ENCODE measurements at places on chromosomes 3 and 15. TPM values are rescaled to one million over a fixed set of nuclear protein-coding genes. Genes with fewer than 3 reads are reported as not detected.

DNA sequence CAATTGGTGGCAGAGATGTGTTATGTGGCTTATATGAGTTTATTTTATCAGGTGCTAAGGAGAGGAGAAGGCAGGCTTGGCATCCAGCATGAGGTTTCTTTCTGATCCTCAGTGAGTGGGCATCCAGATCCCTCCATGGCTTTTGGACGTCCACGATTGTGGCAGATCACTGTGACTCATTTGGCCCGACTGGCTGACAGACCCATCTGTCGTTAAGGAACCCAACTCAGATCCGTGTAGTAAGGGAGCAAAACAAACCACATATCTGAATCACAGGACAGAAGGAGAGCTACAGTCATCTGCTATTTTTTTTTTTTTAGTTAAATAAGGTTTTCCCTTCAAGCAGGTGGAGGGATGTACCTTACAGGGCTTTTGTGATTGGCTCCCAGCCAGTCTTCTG is 197.0 kb upstream of the KCNH8 start:
- no peak for DNase-seq

- no peak for DNase-seq
These were observed 17.6 kb downstream of the CD200R1L start for GRCh38 chr3:112829046-112829445.

DNA sequence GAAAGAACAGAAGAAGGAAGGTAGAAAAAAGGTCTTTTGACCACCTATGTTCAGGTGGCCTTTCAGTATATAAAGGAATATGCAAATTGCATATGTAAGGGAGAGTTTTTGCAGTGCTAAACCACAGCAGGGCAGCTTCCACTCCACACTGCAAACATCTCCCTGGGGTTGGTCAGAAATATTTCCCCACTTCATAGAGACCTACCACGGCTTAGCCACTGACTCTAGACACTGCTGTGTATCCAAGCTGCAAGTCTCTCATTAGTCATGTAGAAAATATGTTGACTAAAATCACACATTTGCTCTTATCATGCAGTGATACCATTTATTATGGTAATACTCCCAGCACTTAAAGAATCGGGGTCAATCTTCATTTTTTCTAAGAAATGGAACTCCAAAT is 214.9 kb upstream of the NR2F2 start:
- DNase-seq, result peak; percentile 67

DNA sequence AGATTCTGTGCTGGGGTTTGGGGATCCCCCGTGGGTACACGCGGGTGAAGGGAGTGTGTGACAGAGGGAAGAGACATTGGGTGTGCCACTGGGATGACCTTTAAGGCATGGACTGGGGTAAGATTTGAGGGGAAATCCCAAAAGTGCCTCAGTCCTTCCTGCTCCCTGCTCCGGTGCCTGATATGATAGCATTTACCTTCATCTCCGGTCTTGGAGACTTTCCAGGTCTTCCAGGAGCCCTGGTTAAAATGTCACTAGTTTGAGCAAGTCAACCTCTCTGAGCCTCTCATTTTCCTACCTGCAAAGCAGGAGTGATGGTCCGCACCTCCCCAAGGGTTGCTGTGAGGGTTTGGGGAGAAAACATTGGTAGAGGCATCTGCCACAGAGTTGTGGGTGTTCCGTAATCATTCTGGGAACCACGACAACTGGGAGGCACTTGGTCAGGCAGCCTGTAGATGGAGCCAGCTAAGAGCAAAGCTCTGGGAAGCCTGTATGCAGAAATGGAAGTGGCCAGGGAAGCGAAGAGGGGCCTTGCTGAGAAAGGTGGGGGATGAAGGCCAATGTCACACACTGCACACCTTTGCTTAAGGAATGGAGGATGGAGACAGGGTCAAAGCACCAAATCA is 33.9 kb upstream of the KIF23 start:
- peak; percentile 35 for DNase-seq

DNA sequence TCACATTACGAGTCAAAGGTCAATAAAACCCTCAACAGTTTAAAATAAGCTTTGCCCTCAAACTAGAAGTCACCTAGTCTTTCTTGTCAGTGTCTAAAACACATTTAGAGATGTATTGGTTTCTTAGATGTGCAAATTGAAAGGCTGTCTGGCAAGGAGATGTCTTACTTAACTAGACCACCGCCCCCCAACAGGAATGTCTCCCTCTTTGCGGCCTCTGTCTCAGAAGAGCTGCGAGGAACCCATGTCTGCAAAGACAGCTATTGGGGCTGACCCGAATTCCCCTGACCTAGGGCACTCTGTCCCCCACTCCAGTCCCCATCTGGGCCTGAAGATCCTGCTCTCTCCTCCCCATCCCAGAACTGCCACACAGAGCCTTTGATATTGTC is 46.3 kb downstream of the ZIC4 start:
- no peak for DNase-seq

DNA sequence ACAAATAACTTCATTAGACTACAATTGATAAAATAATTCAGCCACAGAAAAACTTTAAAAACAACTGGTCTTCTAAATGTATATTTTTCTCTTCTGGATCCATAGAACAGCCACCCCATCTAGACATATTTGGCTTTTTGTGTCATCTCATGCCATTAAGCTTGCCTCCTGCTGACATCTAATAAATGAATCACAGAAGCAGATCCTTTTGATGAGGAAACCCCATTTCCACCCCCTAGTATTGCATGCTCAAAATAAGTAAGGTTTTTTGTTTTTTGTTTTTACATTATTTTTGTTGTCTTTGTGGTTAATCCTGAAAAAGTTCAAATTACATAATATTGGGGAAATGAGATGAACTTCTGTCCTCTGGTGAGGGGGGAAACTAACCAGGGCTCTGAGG is 94.8 kb downstream of the DUT start:
- peak; percentile 21 for DNase-seq

DNA sequence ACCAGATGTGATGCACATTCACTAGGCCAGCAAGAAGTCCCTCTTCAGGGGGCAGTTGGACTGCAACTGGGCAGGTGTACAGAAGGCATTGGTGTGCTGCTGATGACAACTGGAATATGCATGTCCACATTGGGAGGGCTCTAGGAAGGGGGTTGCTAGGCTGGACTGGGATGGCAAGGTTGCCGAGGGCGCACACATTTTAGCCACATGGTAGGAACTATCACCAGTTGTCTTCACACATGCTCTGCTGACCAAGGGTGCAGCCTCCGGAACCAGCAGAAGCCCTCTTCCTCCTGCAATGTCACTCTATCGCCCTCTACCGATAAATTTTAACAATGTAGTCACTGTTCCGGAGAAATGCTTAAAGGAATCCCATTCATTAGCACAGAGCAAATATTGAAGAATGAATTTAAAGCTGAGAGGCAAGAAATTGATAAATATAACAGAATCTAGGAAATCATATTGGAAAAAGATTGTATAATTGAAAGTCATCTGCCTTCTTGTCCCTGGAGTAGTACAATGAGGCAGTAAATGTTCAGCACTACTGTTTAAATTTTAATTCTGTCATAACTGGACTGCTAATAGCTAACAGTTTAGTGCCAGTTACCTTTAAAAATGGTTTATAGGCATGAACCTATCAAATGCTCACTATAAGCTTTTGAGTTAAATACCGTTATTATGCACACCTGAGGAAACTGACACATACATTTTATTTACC is 22.6 kb upstream of the LYSMD4 start:
- peak; percentile 67 for DNase-seq

DNA sequence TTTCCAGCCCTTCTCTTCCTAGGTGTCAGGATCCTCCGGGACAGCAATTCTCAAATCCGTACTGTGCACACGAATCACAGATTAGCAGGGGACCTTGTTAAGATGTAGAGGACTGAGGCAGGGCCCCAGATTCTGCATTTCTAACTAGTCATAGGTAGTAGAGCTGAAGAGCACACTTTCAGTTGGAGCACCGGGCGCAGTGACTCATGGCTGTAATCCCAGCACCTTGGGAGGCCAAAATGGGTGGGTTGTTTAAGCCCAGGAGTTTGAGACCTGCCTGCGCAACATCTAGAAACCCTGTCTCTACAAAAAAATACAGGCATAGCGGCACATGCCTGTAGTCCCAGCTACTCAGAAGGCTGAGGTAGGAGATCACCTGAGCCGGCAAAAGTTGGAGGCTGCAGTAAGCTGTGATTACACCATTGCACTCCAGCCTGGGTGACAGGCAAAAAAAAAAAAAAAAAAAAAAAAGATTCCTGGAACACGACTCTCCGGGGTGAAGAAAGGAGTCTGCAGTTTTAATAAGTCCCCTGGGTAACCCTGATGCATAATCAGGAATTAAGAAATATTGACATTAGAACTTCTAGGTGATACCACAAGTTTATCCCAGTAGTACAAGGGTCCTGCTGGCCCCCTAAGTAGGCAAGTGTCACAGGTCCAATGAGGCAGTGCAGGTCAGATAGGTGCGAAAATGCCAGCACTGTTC is 21.4 kb upstream of the IGDCC3 start:
- no peak for DNase-seq

The AGBL1 gene
- under 0.01 TPM for total RNA-seq
